T47D (cell line): ENCODE measurements at places on chromosomes 7 and 10.

GRCh38 chr7:69693042-69693441, 94.8 kb downstream of the AUTS2 start:
- no peak for DNase-seq

DNA sequence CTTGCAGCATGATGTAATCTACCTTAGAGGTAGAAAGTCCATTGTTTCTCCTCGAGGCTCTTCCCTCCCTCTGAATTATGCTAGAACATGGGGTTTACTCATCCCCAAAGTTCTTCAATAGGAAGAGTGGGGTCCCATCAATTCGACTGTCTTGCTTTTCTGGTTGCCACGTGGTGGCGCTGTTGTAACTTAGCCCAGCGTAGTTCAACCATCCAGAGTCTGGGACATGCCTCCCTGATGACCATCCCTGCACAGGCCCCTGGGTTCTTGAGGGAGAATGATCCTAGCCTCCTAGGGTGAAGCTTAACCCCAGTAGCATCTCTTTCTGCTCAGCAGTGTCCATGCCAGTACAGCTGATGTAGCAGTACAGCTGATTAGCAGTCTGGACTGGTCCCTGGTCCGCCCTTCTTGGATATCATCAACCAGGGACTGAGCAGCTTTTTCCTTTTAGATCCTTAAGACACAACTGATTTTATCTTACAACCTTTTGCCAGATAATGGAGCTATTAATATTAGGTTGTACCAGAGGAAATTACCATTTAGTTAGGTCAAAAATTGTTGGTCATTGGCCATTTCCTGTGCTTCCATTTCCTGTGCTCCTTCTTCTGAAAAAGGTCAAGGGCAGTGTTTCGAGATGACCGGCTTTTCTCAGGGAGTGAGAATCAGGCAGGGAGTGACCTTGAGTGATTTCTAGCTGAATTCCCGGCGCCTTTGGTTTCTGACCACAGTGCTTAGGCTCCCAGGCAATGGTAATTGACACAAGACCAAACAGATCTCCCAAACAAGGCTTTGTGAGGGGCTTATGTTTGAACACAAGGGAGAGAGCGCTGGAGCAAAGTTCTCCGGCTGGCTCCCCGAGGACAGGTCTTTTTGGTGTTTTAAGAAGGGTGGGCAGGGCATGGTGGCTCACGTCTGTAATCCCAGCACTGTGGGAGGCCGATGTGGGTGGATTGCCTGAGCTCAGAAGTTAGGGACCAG, 65.4 kb downstream of the TACC2 start:
- DNase-seq: no peak

GRCh38 chr7:25495342-25496250, 267.3 kb upstream of the NPVF start:
- no peak for DNase-seq

- DNase-seq: no peak
These were observed 44.7 kb upstream of the INSIG1 start for GRCh38 chr7:155252892-155253501.

DNA sequence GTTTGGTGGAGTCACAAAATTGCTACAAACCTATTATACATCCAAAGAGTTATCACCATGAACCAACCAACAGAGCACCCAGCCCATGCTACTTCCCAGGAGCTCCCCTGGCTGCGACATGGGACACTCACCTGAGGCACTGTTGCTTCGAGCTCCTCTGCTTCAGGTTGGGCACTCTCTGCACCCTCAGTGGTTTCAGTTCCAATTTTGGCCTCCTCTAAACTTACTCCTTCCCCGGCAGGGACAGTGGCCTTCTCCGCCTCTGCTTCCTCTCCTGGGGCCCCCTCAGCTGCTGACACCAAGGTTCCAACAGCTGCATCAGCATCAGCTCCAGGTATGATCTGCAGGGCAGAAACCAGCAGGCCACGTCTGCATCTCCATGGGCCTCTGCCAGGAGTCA, 120.4 kb upstream of the TARP start:
- DNase-seq: no peak

DNA sequence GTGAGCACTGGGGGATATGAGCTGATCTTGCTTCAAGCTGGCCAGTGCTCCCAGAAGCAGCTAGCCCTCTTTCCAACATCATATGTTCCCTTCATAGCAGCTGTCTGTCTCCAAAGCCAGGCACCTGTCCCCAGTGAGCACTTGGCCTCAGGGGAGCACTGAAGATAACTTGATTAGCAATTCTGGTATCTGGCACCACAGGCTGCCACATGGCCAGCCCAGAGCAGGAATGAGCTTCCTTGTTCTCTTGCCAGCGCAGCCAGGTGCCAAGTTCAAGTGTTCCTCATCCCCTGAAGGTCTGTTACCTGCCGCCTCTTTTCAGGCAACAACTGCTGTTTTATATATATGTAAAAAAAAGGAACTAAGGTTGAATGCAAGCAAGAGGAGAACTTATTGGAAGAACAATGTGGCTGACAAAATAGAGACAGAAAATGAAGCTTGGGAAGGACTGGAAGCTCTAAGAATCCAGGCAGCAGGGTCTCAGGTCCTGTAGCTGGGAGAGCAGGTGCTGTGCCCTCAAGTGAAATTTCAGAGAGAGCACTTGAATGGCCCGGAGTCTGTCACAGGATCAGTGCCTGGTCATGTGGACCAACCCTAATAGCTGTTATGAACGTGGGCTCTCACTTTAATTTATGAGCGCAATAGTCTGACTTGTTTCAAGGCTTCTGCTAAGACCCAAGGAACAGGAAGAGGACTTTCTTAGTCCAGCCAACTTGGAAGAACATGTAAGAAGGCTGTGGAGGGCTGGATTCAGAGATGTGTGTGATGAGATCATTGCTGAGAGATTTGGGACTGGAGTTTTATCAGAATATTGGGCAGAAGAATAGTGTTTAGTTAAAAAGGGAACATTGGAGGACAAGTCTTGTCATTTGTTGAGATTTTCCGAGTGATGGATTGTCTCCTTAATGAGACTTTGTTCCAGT, 267.2 kb downstream of the GLRX3 start:
- no peak for DNase-seq
